ENCODE measurements at places on chromosomes 11 and 22. TPM values are rescaled to one million over a fixed set of nuclear protein-coding genes. Genes with fewer than 3 reads are reported as not detected.

POU2F3 gene
- not detected for total RNA-seq

PPME1 gene
- 57.9 TPM for total RNA-seq

SCGB1D4 gene
- total RNA-seq: not detected

CATSPERZ gene
- 1.6 TPM for total RNA-seq

TRIM66 gene
- total RNA-seq: 1.5 TPM

MLC1 gene
- total RNA-seq: not detected

DMC1 gene
- total RNA-seq: 2.3 TPM

SCARF2 gene
- 0.97 TPM for total RNA-seq

KDM4D gene
- 0.48 TPM for total RNA-seq

P2RX6 gene
- 1.2 TPM for total RNA-seq

STARD10 gene
- total RNA-seq: 12.2 TPM

ZNF215 gene
- total RNA-seq: 0.95 TPM

CHRM1 gene
- 0.06 TPM for total RNA-seq

RCOR2 gene
- 1.1 TPM for total RNA-seq

TNNT3 gene
- total RNA-seq: 0.14 TPM

OR8K5 gene
- total RNA-seq: not detected

CD3E gene
- not detected for total RNA-seq

CEND1 gene
- 2.3 TPM for total RNA-seq

SLC22A8 gene
- total RNA-seq: not detected

C22orf42 gene
- total RNA-seq: not detected

MYO7A gene
- 1.2 TPM for total RNA-seq

NAALAD2 gene
- not detected for total RNA-seq

Measured in A549 treated with GW870086 at 1 μM for 4 hours (cell line).